Thymus (tissue), 14 donors: ENCODE measurements at places on chromosomes 6 and 20.

DNA sequence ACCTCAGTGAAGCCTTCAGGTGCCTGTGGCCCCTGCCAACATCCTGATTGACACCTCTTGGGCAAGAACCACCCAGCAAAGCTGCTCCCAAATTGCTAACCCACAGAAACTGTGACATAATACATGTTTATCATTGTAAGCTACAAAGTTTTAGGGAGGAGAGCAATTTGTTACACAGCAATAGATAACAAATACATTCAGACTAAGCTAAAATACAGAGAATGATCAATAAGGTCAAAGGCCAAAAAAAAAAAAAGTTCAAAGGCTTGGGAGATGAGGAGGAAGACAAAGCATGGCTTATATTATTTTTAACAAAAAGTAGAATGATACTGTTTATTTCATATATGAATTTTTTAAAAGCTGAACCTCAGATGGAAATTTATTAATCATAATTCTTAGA, 105.9 kb downstream of the ID4 start:
- DNase-seq: no peak

- DNase-seq: no peak
These were observed 25.7 kb downstream of the PRPH2 start for GRCh38 chr6:42696526-42697267.

- no peak for DNase-seq
These were observed 9.2 kb downstream of the CYB5R4 start for GRCh38 chr6:83868639-83869038.

- DNase-seq: no peak
These were observed 46.4 kb downstream of the ATG5 start for GRCh38 chr6:106279179-106279578.

GRCh38 chr20:51380401-51381385, 161.8 kb downstream of the NFATC2 start:
- DNase-seq: no peak

- no peak for DNase-seq
These were observed 5.3 kb downstream of the TRMT11 start for GRCh38 chr6:125991653-125992052.

GRCh38 chr6:157682856-157683481, 140.1 kb upstream of the SNX9 start:
- DNase-seq: no peak

- DNase-seq: no peak
These were observed 33.1 kb downstream of the TFAP2A start for GRCh38 chr6:10381830-10382208.

DNA sequence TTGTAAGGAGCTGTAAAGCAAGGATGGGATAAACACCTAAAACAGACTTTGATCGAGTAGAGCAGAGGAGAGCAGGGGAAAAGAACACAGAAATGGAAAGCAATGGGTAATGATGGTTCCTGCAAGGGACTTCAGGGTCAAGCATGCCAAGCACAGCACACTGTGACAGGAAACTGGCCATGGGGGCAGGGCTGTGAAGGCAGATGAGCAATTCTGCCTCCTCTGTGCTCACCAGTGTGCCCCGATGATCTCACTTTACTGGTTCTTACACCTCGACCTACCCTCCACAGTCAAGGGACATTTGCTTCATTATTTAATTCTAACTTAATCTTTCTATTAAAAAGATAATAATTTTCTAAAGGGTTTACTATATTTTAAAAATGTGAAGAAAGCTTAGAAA, 21.6 kb upstream of the MYB start:
- DNase-seq: no peak

DNA sequence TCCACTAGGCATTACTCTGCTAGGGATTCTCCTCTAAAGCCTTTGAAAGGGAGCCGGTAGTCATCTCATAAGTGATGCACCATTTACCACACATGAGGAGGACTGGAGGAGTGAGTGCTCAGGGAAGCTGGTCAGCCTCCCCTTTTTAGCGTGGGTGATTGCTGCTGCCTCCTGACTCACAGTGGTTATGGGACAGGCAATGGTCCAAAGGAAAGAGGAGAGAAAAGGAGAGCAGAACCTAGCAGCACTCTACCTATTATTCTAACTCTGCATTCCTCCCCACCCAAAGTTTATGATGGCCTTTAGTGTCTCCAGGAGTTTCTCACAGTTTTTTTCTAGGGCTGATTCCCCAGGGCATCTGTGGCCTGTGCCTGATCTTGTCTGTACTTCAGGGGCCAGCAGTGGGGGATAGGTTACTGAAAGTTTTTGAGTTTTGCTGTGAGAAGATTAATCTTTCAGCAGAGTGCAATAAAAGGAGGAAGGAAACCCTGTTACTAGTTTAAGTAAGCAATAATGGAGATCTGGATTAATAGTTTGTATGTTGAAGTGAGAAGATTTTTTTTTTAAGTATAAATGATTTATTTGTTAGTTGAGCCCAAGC, 36.4 kb upstream of the GCLC start:
- no peak for DNase-seq

DNA sequence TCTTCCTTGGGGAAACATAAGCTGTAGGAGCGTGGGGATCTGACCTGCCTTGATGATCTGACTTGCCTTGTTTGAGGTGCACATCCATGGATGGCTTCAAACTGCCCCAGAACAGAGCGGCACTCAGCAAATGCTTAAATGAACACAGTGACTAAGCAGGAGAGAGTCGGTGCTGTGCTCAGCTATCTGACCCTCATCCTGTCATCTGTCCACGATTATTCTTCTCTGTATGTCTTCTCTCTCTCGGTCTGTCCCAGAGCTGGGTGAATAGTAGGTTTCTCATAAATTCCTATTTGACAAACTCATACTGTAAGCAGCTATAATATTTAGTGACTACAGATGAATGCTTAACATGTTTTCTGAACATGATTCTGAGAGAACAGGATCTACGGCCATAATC, 37.3 kb downstream of the TRAM2 start:
- DNase-seq: no peak

- DNase-seq: no peak
These were observed 15.6 kb downstream of the PKIG start for GRCh38 chr20:44597930-44598329.

DNA sequence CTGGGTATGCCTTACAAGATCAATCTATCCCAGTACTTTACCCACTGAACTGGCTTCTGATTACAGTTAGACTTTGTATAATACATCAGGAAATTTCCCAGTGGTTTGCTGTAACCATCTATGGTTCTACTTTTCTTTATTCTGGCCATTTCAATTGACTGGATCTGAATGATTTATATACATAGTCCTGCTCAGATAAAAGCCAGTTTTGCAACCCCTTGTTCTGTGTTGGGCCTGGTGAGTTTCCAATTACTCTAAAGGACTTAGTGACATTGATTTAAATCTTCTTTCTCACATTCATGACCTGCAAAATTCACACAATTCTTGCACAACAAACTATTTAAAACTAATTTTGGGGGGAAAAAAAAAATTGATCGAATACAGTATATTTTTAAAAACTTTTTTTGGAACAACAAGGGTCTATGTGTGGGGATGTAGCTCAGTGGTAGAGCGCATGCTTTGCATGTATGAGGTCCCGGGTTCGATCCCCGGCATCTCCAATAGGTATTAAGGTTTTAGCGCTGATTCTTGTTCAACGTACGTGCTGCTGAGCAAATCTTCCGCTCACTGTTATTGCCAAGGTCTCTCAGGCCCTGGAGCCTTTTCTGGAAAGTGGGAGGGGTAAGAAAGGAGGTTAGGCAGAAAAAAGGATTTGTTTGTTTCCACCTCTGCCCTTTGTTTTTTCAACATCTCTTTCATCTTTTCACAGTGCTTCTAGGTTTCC, 117.5 kb downstream of the GPX5 start:
- DNase-seq: no peak

- DNase-seq: no peak
These were observed 156.4 kb upstream of the COL21A1 start for GRCh38 chr6:56403745-56404144.

DNA sequence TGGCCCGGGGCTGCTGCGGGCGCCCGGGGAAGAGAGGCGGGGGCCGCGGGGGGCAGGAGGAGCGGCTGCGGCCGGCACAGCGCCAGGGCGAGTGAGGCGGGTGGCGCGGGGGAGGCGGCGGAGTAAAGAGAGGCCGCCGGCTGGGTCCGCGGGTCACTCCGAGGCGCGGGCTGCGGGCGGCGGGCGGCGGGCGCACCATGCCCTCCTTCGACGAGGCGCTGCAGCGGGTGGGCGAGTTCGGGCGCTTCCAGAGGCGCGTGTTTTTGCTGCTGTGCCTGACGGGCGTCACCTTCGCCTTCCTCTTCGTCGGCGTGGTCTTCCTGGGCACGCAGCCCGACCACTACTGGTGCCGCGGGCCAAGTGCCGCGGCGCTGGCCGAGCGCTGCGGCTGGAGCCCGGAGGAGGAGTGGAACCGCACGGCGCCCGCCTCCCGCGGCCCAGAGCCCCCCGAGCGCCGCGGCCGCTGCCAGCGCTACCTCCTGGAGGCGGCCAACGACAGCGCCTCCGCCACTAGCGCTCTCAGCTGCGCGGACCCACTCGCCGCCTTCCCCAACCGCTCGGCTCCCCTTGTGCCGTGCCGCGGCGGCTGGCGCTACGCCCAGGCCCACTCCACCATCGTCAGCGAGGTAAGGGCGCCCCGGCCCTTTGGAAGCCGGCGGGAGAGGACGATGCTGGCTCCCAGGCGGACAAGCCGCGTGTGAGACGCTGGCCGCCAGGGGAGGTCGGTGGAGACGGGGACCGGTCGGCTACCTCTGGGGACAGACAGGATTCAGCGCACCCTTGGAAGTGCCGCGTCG, at the start of gene SLC22A3:
TSS of gene SLC22A3 (plus strand) at position 156 of the 797 bp plus-strand sequence. CDS start at position 198, 42 bp downstream.
- no peak for DNase-seq

DNA sequence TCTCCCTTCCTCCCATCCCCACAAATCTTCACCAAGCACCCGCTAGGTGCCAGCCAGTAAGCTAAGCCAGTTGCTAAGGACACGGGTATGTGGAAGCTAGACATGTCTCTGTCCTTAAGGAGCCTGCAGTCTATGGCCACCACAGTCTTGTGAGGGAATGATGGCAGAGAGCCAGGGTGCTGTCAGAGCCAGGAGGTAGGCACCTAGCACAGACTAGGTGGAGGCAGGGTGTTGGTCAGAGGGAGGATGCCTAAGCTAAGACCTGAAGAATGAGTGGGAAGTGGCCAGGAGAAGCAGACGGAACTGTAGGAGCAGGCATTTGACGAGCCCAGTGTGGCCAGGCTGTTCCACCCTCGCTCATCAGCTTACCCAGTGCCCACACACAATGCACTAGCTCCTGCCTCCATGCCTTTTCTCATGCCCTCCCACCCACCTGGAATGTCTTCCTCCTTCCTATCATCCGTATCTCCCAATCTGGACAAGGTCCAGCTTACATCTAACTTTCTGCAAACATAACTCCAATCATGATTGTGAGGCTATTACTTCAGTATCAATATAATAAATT, 125.6 kb downstream of the FOXC1 start:
- DNase-seq: no peak

GRCh38 chr6:30684386-30685156, 1.9 kb downstream of the PPP1R18 start:
- DNase-seq: no peak

DNA sequence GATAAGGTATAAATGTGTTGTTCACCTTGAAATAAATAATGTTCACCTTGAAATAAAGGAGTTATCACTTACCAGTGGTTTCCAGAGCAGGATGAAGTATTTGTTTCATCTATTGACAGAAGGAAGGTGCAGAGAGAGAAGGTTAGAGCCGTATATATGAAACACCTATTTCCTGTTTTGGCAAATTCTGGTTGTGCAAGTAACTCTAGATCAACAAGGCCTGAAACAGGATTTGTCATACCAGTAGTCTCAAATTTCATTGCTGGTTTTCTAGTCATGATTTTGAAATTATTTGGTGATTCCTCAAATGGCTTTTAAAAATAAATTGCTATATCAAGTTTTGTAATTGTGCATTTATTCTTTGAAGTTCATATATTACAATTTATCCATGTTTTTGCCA, at the start of gene CRISP3:
TSS of gene CRISP3 (minus strand) at position 130 of the 400 bp plus-strand sequence. CDS start at position 109, 21 bp downstream.
- no peak for DNase-seq

DNA sequence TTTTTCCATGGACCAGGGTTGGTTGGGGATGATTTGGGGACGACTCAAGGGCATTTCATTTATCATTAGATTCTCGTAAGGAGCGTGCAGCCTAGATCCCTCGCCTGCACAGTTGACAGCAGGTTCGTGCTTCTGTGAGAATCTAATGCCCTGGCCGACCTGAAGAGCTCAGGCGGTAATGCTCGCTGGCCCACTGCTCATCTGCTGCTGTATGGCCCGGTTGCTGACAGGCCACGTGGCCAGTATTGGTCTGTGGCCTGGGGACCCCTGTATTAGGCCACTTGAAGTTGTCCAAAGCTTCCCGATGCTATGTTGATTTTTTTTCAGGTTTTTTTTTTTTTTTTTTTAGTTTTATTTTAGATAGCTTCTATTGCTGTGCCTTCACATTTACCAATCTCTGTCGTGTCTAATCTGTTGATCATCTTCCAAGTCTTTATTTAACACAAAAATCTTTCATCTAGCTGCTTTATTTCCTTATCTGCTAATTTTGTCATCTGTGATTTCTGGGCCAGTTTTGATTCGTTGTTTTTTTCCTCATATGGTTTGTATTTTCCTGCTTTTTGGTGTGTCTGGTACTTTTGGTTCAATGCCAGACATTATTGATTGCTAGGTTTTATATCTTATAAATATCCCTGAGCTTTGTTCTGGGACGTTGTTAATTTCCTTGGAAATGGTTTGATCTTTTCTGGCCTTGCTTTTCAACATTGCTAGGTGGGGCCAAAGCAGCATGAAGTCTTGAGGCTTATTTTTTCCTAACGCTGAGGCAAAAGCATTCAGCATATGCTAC, 41.1 kb downstream of the DYNLT1 start:
- DNase-seq: no peak

DNA sequence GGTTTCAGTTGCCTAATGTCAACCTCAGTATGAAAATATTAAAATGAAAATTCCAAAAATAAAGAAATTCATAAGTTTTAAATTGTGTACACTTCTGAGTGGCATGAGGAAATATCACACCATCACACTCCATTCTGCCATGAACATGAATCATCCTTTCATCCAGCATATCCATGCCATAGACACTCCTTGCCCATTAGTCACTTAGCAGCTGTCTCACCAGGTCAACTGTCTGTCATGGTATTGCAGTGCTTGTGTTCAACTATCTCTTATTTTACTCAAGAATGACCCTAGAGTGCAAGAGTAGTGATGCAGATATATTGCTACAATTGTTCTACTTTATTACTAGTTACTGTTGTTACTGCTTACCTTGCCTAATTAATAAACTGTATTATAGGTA, 712.4 kb downstream of the EPHA7 start:
- no peak for DNase-seq

- peak; percentile 62 for DNase-seq
These were observed 205.5 kb downstream of the ZNF217 start for GRCh38 chr20:53387983-53388675.

GRCh38 chr6:41818271-41819054, 31.0 kb downstream of the TOMM6 start:
- DNase-seq: no peak

GRCh38 chr6:130034378-130035146, 16.2 kb downstream of the L3MBTL3 start:
- no peak for DNase-seq
